Renal cortical epithelial cell (primary cell): ENCODE measurements at places on chromosomes 6 and 20.

GRCh38 chr6:163627274-163628062 is 212.9 kb downstream of the QKI start:
- no peak for DNase-seq

GRCh38 chr6:112235956-112236355 is 18.4 kb downstream of the LAMA4 start:
- DNase-seq = peak; percentile 65

- no peak for DNase-seq
These were observed 4.0 kb upstream of the RAB5IF start for GRCh38 chr20:36601540-36601939.

- no peak for DNase-seq
These were observed 176.0 kb downstream of the SASH1 start for GRCh38 chr6:148518511-148519156.

GRCh38 chr6:17390276-17390675 is 3.1 kb upstream of the CAP2 start:
- DNase-seq = no peak

DNA sequence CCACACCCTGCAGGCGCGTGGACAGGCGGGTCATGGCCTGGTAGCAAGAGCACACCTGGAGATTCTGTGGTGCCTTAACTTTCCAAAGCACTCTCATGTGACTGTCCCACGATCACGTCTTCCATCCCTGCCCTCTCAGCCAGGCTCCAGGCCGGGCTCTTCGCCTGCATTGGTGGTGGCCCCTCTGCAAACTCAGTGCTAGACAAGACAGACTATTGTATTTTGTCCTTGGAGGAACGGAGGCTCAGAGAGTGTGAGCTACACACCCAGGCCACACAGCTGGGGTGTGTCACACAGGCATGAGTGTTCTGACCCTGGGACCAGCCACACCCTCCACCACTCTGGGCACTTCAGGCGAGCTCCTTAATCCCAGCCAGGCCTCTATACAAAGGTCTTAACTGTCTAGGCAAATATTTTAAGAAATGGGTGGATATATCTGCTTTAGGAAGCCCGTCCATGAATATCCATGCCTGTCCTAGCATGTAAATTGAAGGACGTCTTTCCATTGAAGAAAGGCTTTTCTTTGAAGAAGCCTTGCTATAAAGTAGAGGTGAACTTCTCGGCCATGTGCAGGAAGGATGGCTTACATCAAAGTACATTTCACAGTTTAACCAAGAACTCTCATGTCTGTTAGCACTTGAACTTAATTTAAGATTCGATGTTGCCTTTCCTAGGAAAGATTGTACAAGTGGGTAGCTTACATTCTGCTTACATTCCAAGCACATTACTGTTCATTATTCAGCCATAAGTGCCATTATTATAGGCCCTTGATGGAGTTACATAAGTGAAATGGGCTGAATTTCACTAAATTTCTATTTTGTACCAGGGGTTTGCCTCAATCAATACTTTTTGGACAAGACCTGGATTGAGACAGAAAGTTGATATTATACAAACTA is 263.9 kb downstream of the DLL1 start:
- DNase-seq = peak; percentile 4

DNA sequence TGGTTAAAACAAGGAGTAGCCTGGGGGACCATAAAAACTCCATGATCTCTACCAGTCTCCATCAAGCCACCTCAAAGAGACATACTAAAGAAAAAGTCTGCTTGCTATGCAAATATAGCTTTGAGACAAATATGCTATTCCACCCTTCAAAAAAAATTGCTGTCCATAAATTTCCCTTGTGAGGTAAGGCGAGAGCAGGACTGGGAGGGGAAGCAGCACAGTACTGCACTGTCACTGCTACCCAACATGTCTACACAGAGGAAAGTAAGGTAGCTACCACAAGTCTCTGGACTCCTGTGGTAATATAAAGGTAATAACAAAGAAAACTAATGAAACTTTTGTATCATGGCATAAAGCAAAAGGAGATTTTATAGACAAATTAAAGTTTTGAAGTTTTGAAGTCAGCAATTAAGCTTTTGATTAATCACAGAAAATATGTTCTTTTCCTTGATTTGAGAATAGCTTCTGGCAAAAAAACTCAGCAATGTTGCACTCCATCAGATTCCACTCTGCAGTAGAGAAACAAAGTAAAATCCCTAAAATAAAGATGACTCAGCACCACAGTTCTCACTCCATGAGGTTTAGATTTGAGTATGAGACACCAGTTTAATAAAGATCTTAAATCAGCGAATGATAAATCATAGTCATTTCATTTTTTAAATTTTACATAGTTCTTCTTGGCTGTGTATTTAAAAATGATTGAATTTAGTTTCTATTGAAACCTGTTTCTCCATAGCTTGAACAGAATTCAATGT is 602.4 kb downstream of the COL12A1 start:
- DNase-seq = no peak

GRCh38 chr6:37916675-37917074 is 97.1 kb downstream of the ZFAND3 start:
- DNase-seq = no peak

DNA sequence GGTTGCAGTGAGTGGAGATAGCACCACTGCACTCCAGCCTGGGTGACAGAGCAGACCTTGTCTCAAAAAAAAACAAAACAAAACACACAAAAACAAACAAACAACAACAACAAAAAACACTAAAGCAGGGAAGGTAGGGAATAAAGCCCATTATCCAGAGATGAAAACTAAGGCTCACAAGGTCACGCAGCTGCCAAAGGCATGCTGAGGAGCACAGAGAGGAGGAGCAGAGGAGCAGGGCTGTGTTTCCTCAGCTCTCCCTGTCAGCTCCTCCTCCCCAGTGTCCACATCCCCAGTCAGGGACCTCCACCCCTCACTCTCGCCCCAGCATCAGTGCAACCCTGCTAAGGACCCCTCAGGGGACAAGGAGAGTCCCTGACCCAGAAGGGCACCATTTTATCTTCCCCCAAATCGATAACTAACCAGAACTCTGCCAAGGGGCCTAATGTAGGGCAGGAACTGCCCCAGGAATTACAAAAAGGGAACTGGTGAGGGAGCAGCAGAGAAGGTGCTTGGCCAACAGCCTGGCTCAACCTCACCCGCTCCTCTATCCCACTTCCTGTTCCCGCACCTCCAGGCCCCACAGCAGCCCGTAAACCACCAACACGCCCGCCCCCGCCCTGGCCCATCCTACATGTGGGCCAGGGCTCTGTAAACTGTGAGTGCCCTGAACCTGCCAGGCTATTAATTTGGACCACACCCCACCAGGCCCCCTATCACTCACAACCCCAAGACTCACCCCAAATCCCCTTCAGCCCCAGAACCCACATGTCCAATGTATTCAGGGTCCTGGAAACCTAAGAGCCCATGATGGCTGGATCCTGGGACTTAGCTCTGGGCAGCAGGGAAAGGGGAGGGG is 9.0 kb downstream of the TEAD3 start:
- DNase-seq = no peak

DNA sequence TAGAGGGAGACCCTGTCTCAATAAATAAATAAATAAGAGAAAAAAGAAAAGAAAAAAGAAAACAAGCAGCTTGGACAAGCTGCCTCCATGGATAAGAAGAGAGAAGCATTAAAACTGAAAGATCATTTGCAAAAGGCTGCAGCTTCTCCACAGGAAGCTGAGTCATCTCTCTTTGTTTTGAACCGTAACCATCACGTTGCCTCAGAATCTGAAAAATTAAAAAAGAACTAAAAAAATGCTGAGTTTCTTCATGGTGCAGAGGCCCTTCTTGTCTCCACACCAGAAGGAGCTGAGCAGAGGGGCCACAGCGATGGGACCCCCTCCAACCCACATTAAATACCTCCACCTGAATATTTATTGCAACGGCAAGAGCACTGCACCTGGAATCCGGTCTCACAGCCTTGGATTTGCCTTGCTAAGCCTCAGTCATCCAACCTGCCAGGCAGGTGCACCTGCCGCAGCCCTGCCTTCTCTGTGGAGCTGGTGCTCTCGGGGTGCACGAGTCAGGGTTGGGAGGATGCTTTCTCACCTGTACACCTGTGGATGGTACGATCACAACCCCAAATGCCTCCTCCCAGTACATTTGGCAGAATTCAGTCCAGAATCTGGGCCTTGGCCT is 28.1 kb downstream of the TOX2 start:
- DNase-seq = peak; percentile 74

- DNase-seq = no peak
These were observed 210.0 kb upstream of the PRDM1 start for GRCh38 chr6:105875974-105876640.

DNA sequence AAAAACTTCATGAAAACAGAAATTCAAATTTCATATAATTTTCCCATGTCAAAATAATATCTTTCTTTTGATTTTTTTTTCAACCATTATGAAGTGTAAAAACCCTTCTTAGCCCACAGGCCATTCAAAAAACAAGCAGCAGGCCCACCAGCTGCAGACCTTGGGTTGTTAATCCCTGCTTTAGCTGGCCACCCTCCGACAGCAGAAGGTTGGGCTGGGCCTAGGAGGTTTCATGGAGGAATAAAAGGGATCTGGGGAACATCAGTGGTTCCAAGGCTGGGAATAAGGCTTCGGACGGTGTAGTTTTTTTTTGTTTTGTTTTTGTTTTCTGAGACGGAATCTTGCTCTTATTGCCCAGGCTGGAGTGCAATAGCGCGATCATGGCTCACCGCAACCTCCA is 3.6 kb upstream of the HSP90AB1 start:
- DNase-seq = no peak

- DNase-seq = no peak
These were observed 286.9 kb downstream of the PTPRK start for GRCh38 chr6:128233531-128233930.

DNA sequence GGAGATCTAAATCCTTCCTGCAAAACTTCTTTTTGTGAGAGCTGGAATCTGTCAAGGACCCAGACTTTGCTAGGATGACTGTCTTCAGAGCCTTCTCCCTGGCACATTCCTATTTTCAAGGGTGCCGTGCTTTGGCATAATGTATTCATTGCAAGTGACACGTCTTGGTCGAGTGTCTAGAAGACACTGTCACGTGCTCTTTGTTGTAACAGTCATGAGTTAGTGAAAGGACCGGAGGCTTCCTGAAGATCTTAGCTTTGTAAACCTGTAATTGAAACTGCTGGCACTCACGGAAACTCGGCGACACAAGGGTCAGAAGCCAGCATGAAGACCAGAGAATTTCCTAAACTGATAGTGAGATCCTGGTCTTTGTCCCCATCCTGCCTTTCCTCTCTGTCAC is 19.7 kb upstream of the TAGAP start:
- DNase-seq = no peak

DNA sequence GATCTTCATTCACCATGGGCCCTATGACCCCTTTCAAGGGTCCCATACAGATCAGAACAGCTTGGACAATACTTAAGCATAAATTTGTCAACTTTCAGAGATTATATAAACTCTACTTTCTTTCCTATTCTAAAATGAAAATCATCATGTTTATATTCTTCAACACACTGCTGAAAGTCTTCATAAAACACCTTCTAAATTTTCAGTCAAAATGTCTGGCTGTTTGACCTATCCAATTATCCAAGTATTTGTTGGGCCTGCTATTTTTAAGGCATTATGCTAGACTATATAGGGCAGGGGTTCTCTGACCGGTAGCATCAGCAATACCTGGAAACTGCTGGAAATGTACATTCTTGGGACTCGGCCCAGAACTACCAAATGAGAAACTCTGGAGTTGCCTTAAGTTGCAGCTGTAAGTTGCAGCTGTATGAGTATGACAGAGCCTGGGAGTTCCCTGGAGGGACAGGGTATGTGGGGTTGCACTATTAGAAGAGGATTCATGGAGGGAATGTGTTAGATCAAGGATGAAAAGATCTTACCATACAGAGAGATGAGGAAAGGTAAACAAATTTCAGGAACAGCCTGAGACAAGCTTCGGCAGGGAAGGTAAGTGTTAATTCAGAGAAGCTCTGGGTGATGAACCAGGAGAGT is 293.0 kb downstream of the ADGB start:
- DNase-seq = no peak

DNA sequence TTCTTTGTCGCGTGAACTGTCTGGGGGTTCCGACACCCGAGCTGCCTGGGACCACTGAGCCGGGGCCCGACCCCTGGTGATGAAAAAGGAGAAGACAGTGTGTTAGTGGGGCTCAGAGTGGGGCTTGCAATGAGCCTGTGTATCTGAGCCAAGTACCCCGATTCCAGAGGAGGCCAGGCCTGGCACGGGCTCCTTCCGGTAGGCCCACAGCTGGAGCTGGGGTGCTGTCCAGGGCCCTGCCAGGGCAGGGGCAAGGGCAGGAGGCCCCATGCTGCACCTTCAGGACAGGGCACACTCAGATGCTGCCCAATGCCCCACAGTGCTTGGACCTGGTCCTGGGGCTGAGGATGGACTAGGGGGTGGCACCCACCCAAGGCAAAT is 89.4 kb downstream of the TAF4 start:
- DNase-seq = no peak
